Right cardiac atrium (tissue), 5 donors: ENCODE measurements at places on chromosomes 5 and 9.

GRCh38 chr9:114745108-114745848, 60.6 kb downstream of the TNFSF15 start:
- DNase-seq: no peak

- no peak for DNase-seq
These were observed 3.8 kb upstream of the LHX2 start for GRCh38 chr9:124007565-124008302.

GRCh38 chr5:170220191-170220590, 12.6 kb upstream of the C5orf58 start:
- no peak for DNase-seq

- peak; percentile 30 for DNase-seq
These were observed 303.8 kb upstream of the WWC1 start for GRCh38 chr5:167987490-167988280.
